ENCODE measurements at places on chromosomes 13 and 19. TPM values are rescaled to one million over a fixed set of nuclear protein-coding genes. Genes with fewer than 3 reads are reported as not detected.

C19orf38 gene
- polyA plus RNA-seq, result not detected

KLF1 gene
- not detected for polyA plus RNA-seq

OR10H1 gene
- polyA plus RNA-seq, result not detected

FARP1 gene
- polyA plus RNA-seq, result 27.9 TPM

CHAMP1 gene
- polyA plus RNA-seq, result 9.1 TPM

CLEC17A gene
- not detected for polyA plus RNA-seq

ERICH6B gene
- not detected for polyA plus RNA-seq

SBK2 gene
- not detected for polyA plus RNA-seq

CDC42EP5 gene
- not detected for polyA plus RNA-seq

CYP4F8 gene
- polyA plus RNA-seq, result not detected

SIGLECL1 gene
- polyA plus RNA-seq, result not detected

KIR3DL2 gene
- not detected for polyA plus RNA-seq

ZBTB32 gene
- polyA plus RNA-seq, result not detected

COX6B2 gene
- polyA plus RNA-seq, result 0.17 TPM

KCNC3 gene
- polyA plus RNA-seq, result 1.1 TPM

EFNA2 gene
- polyA plus RNA-seq, result 9.8 TPM

PSG11 gene
- not detected for polyA plus RNA-seq

PIAS4 gene
- 22.3 TPM for polyA plus RNA-seq

MYO1F gene
- polyA plus RNA-seq, result 0.40 TPM

PLVAP gene
- not detected for polyA plus RNA-seq

KLK10 gene
- not detected for polyA plus RNA-seq

HCN2 gene
- polyA plus RNA-seq, result 4.7 TPM

LILRB4 gene
- polyA plus RNA-seq, result not detected

SPRED3 gene
- polyA plus RNA-seq, result 4.9 TPM

MYBPC2 gene
- polyA plus RNA-seq, result not detected
